Amygdala (tissue), 56 donors: ENCODE measurements at places on chromosomes 1 and 21.

DNA sequence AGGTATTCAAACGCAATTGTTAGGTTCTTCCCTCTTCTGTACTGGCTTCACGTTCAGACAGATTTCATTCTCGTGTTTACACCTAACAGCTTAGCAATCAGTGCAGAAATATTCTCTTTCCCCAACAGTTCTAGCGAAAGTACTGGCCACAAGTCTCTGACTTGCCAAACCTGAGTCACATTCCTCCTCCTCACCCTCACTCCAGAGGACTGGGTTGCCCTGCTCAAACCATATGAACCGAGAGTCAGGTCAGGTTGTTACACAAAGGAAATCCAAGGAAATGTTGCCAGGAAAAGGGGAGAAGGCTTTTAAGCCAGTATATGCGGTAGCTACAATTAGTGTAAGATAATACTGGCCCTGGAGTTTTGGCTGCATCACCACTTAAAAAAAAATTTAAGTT, 282.5 kb downstream of the RGS7 start:
- DNase-seq = no peak

- no peak for DNase-seq
Measured at GRCh38 chr1:47742890-47743760, 254.1 kb downstream of the TRABD2B start.

DNA sequence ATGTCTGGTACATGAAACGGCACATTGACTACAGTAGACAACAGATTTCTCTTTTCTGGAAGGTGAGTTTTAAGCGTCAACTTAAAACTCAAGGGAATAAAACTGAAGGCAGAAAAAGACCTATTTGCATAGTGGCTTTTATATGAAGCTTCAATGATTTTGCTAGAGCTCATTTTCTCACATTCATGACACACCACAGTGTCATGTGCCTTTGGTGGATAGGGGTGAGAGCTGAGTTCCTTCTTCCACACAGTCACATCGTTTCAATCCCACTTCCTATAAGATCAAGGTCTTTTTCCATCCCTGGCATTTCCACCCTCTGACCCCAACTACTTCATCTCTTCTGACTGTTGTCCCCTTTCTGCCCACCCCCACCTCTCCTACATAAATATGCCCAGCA, 31.0 kb downstream of the IL12RB2 start:
- no peak for DNase-seq

DNA sequence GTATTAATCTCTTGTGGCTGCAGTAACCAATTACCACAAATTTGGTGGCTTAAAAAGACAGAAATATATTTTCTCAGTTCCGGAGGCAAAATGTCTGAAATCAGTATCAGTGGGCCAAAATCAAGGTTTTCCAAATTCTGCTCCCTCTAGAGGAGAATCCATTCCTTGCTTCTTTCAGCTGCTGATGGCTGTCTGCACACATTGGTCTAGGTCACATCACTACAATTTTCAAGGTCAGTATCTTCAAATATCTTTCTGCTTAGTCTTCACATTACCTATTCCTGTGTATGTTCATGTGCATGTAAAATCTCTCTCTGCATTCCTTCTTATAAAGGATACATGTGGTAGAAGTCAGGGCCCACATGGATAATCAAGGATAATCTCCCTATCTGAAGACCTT, 999.4 kb downstream of the KCNT2 start:
- no peak for DNase-seq

GRCh38 chr1:38129971-38130370, 83.4 kb upstream of the POU3F1 start:
- no peak for DNase-seq

DNA sequence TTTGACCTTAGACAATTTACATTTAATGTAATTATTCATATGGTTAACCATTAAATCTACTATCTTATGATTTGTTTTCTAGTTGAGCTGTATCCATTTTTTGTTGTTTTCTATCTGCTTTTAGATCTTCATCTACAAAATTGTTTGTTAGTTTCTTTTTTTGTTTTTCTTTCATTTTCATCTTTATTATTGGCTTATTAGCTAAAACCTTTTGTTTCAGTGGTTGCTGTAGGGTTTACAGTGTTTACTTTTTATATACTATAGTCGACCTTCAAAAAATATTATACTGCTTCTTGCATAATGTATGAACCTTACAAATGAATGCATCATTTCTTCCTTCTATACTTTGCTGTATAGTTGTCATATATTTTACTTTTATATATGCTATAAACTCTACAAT, 651.6 kb upstream of the PLXNA2 start:
- DNase-seq = no peak

DNA sequence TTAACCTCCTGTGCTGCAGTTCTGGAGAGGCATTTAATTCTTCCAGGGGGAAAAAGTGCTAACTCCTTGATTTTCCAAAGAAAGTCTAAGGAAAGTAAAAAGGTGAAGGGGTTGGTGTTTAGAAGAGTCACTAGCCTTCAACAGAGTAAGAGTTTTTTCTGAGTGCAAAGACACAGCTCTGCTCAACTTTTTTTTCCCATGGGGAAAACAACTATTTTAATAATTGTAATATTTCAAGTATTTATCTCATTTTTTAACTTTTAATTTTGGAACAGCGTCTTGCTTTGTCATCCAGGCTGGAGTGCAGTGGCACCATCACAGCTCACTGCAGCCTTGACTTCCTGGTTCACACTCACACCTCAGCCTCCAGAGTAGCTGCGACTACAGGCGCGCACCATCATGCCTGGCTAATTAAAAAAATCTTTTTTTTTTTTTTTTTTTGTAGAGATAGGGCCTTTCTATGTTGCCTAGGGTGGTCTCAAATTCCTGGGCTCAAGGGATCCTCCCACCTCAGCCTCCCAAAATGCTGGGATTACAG, 202.6 kb downstream of the APP start:
- no peak for DNase-seq

GRCh38 chr1:221962385-221962784, 220.5 kb upstream of the DUSP10 start:
- DNase-seq = no peak

DNA sequence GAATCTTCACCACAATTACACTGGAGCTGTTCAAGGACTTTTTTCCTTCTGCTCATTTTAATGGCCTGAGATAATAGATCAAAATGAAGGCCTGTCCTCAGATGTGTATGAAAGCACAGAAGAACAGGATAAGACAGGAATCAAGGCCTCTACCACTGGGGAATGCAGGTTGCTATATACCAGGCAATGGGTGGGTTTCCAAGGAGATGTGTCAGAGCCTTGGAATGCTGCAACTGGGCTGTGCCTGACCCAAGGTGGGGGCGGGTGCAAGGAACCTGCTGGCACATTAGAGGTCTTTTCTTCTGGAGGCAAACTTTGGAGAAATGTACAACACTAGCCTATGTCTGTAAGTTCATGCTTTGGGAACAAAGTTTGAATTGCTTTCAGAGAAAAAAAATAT, 21.7 kb upstream of the LAMC2 start:
- no peak for DNase-seq

- DNase-seq = no peak
Measured at GRCh38 chr1:71343686-71344416, 263.0 kb upstream of the ZRANB2 start.

DNA sequence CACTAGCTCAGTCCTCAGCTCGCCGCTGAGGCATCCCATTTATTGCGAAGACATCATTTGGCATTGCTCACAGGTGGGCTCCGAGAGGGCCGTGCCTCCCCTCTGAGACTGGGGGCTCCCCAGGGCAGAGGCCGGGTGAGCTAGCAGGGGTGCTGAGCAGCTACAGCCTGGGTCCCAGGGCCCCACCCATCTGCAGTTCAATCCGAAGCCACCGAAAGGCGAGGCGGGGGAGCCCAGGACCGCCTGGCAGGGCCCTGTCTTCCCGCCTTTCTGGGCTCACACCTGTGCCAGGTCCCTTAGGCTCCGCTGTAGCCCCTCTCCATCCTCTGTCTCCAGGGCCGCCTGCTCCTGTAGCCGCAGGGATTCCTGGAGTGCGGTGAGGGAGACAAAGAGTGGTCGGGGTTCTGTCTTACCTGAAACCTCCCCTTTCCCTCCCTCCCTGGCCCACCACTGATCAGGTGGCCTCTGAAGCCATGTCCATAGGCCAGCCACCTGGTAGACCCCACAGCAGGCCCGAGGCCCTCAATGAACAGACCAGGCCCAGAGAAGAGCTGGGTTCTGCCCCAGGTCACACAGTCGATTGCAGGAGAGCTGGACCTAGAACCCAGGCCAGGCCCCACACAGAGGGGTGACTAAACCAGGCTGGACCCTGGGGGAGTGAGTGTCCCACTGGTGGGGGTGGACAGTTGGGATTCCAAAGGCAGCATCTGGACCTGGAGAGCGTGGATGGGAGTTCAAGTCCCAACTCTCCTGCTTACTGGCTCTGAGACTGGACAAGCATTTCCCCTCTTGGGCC, 18.1 kb upstream of the NBPF1 start:
- DNase-seq = no peak
